ENCODE measurements at places on chromosomes 6 and 20.

GRCh38 chr6:99912657-99913056 is 81.4 kb downstream of the MCHR2 start:
- no peak for DNase-seq

DNA sequence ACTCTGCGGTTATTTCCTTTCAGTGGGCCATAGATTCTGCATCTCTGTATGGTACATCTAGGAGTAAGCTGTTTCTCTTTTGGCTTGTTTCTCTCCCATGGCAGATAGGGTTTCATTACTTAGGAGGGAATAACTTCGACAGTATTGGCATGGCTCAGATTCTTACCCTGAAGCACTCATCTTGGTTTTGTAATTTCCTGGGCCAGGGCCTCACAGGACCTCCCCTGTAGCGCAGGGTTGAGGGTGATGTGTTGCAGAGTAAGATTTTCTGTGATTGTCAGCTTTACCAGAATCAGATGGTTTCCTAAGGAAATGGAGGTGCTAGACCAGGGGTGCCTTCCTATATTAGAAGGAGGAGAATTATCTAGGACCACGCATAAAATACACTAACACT is 78.3 kb downstream of the STXBP5 start:
- DNase-seq: no peak

DNA sequence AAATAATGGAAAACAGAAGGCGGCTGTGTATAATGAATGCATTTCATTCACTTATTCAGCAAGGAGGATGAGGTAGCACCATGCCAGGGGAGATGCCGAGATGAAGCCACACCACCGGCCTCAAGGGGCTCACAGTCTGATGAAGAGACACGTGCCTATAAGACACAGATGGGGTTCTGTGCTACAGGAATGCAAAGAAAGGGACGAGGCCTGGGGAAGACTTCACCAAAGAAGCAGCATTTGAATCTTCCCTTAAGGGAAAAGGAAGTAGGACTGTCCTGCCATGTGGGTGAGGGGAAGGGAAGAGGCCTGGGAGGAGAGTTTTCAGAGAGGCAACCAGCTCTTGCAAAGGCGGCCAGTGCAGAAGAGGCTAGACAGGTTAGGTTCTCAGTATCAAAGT is 98.9 kb downstream of the PSMG4 start:
- no peak for DNase-seq

- DNase-seq: no peak
Observed at GRCh38 chr6:135535989-135536414, 38.5 kb upstream of the AHI1 start.

- DNase-seq: no peak
Observed at GRCh38 chr20:49846206-49846807, 33.7 kb downstream of the SLC9A8 start.

DNA sequence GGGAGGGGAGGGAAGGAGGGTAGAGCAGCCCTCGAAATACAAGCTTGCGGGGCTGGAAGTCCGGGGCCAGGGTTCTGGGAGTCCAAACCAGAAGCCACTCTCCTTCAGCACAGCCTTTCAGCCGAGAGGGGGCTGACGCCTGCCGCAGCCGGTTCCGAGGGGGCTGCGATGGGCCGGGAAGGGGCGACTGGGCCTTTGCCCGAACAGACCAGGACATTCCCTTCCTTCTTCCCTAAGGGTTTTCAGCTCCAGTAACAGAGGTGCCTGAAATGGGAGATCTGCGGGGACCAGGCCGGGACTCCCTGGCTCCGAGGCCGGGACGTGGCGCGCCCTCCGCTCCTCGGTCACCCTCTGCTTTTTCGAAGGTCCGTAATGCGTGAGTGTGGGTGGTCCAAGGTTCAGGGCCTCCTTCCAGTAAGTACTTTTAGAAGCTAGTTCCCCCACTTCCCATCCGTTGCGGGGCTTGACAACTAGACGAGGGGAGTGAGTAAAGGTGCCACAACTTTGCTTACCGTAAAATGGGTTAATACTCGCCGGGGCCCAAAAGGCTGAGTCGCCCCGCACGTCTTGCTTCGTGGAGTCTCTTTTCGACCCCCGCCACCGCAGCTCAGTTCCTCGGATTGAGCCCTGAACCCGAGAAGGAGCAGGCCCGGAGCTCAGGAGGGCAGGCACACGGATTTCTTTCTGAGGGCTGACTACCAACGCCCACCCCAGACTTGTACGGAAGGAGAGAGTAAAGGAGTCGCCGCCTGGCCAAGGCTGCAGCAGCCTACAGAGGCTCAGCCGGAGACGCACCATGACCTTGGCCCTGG is 2.9 kb upstream of the OLIG3 start:
- no peak for DNase-seq

DNA sequence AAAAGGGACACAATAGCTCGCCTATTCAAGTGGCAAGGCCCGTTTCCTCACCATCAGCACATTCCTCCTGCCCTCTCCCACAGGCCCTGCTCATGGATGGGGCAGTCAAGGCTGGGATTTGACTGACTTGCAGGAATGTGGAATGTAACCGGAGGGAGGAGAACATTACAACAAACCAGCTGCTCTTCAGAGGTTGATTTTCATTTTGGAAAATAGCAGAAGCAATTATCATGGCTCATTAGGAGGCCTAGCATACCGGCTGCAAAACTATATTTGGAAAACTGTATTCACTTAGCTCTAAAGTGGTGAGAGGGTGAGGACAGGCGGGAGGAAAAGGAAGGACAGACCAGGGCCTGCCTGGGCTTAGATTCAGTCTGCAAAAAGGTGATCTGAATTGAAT is 283.7 kb downstream of the CD83 start:
- DNase-seq: no peak

DNA sequence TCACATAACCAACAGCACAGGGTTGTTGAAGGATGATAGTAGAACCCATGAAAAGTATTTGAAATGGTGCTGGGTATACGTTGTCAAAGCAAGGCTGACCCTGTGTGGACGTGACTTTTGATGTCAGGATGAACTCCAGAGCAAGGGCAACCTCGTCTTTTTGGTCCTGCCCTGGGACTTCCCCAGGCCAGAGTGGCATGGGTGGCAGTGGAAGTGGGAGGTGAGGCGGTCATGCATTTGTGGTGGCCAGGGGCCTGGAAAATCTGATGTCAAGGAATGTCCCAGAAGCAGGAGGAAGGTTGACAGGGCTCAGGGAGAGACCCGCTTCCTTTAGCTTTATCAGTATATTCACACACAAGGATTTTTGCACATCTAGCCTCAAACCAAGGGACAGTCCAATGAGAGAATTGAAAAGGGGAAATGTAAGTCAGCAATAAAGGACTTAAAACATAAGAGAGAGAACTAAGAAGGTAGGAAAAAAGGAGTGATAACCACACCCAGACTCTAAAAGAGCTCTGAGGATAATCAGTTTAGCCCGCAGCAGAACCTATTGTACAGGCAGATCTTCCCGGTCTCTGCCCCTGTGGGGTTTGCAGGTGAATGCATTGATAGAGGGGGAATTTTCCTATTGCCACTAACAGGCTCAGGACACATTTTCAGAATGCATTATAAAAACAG is 98.8 kb upstream of the HDGFL1 start:
- DNase-seq: no peak

- no peak for DNase-seq
Observed at GRCh38 chr6:27143474-27144026, 104.0 kb upstream of the PRSS16 start.

DNA sequence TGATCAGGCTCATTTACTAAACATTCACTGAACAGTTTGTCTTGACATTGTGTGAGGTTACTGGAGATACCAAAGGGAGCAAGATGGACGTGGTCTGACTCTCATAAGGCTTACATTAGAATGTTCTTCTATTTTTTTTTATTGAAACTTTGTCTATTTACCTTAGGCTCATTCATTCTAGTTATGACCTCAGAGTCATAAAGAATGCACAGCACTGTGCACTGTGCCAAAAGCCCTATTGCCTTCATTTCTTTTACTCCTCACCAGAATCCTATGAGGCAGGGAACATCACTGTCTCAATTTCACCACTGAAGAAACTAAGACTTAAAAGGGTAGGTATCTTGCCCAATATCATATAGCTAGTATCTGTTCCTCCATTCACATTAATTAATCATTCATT is 94.5 kb downstream of the MAP3K7 start:
- no peak for DNase-seq

- DNase-seq: no peak
Observed at GRCh38 chr6:44452725-44453124, 65.2 kb downstream of the CDC5L start.

- DNase-seq: no peak
Observed at GRCh38 chr6:4018924-4019236, 60.1 kb downstream of the FAM217A start.

DNA sequence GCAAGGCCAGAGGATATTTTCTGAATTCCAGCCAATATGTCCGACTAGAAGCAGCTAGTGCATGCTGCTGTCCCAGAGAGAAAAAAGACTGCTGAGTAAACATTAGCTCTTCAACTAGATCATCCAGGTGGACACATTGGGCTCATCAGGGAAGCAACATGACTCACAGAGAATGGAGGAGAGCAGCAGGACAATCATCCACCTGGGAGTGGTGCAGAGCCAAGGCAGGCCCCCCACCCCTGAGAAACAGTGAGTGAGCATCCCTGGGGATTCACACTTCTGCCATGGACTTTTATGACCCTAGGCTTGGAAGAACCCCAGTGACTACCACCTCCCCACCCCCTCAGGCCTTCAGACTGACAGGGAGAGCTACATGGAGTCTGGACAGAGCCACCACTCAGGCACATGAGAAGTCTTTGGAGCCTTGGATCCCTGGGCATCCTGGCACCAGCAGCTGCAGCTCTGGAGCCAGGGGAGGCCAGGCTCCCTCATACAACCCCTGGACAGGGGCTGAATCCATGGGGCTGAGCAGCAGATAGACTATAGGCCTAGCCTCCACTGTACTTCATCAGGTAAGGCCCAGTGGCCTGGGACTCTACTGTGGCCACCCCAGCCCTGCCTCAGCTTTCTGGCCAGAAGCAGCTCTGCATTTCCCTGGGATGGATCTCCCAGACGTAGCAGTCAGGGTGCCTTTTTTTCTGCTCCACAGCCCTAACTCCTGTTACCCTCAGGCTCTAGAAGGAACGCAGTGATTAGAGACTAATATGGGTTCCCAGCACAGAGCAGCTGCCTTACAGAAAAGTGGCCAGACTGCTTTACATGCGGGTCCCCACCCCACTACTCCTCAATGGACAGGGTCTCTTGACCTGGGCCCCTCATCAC is 82.9 kb upstream of the RNF217 start:
- no peak for DNase-seq

GRCh38 chr20:59364611-59365010 is 64.2 kb downstream of the EDN3 start:
- DNase-seq: no peak

- no peak for DNase-seq
Observed at GRCh38 chr20:2213401-2213800, 82.4 kb upstream of the TGM3 start.

DNA sequence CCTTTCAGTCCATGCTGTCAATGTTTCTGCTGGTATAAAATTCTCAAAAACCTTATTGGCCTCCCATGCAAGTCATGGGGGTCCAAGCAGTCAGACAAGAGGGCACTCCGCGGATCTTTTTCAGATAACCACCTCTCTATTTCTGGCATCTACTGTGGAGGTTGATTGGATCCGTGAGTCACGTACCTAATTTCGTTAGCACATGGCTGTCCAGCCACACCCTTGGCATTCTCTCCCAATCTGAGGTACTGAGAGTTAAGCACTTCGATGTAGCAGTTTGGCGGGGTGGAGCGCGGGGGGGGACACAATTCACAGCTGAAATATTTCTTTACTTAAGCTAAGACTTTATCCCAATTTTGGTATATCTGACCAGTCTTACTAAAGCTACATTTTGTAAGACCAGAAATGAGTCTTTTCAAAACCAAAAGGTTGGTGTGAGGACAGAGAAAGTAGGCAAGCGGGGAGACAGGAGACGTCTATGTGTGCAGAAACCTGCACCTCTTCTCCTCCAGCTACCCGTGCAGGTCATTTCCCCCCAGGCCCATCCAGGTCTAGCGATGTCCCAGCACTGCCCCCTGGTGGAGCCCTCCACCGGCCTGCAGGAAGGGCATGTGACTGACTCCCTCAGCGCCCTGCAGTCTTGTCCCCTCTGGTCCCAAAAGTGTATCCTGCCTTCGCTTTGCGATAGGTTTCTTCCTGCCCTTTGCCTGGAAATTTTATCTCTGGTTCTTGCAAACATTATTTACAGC is 113.1 kb downstream of the ADAT2 start:
- peak; percentile 52 for DNase-seq

DNA sequence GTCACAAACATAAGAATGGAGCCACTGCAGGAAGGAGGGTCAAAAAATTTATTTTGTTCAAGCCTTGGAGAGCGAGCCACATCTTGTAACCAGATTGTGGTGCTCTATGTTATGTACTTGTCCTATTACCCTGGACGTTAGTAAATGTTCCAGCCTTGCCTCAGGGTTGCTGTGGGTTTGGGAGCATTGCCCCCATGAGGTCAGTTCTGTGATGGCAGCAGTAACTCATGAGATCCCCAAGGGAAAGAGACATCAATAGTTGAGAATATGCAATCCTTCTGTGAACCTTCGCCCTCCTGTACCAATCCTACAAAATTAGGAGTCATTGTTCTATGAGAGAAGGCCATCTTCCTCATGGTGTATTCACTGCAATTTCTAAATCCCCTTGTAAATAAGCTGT is 16.4 kb upstream of the CFAP206 start:
- DNase-seq: no peak

GRCh38 chr6:157271911-157272310 is 51.4 kb downstream of the TMEM242 start:
- DNase-seq: no peak

GRCh38 chr6:92586236-92586977 is 833.0 kb downstream of the EPHA7 start:
- no peak for DNase-seq

- no peak for DNase-seq
Observed at GRCh38 chr6:156582509-156582992, 194.6 kb upstream of the ARID1B start.

DNA sequence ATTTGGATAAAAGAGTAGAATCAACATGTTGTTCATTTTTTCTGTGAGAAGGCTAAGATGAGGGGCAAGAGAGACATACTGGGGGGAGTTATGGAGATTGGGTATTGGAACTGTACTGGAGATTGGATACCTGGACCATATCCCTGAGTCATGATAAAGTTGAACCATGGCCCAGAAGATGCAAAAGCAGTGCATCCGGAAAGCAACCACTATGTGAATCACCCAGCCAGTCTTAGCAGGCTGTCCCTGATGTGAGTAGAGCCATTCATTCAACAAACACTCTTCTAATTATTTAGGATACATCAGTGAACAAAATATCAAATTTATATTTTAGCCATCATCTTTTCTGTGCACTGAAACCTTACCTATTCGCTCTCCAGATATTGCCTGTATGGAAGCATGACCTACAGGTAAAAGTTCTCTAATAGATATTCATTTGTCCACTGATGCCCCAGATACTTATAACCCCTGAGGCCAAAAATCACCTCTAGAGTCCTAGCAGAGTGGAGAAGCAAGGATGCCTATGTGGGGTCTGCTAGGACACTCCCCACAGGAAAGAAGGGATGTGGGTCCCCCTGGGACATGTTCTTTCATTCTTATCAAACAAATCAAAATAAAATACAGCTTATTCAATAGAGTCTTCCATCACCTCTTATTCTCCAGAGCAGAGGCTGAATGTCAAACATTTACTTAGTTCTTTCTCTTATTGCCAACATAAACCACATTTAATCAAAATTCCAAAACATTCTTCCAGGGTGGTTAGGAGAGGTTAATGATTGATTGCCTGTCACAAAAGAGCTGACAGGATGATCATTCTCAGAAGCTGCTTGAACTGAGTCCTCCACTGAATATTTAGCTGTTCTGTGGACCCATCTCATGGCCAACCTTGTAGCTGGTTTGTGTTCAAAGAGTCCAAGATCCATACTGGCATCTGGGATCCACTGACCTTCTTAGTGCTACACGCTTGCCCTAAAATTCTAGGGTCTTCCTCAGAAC is 37.0 kb upstream of the PKHD1 start:
- no peak for DNase-seq

All from heart left ventricle (tissue), 16 donors.